CD4-positive, alpha-beta T cell treated with Interleukin-10 for 1 hour (primary cell): ENCODE measurements at places on chromosomes 16 and 17.

DNA sequence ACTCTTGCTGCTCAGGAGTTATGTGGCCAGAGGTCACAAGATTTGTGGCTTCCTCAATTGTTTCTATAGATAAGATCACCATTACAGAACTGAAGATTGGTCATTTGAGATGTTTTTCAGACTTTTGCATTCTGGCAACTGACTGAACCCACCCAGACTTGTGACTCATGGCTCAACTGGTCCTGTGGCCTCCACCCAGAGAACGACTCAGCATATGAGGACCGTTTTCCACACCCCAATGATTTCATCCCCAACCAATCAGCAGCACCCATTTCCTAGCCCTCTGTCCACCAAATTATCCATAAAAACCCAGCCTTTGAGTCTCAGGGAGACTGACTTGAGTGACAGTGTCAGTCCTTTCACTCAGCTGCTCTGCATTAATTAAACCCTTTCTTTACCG lies 143.2 kb upstream of the ASIC2 start:
- no peak for DNase-seq

DNA sequence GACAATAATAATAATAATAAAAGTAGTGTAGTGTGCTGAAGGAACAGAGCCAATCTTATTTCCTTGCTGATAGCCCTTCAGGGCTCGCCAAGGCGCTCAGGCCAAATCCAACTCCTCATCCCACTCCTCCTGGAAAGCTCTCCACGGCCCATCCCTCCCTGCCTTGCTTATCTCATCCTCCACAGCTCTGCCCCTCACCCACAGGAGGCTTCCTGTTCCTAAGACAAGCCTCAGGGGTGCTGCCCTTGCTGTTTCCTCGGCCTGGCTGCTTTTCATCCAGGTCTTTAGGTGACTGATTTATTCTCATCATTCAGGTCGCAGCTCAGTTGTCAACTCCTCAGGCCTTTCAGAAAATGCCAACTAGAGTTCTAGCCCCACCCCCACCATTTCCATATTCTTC lies 11.2 kb downstream of the GTF3C1 start:
- no peak for DNase-seq

DNA sequence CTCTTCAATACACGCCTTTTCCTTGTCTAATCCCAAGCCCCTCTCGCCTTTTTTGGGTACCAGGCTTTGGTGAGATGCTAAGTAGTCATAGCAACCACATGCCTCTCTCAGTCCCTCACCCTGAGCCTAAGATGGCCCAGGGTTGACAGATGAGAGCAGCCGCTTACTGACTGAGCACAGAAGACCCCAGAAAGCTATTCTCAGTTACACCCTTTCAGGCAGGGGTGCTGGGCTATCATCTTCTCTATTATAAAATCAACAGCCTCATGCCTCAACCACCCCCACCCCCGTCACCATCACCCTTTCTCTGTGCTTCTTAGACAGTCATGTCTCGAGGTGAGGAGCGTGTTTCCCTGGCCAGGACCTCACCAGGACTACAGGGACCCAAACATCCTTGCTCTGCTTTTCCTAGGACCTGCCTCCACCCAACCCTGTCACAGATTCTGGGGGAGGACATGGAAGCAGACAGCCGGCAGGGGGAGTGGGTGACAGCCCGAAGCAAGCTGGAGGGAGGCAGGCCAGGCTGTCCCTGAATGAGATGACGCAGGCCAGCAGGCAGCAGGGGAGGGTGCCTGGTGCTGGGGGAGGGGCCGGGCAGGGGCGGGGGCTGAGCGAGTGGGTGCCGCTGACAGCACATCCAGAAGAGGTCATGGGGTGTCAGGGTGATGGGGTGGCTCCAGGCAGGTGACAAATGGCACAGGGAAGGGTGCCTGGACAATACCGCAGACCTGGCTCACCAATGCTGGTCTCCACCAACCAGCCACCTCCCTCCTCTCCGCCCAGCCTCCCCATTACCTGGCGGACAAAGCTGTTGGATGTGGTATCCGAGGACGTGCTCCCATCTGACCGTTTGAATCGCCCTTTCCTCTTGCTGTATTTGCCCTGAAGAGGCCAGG lies 3.1 kb downstream of the CACNB1 start:
- DNase-seq: no peak

GRCh38 chr16:72554935-72555334 lies 383.0 kb upstream of the PMFBP1 start:
- no peak for DNase-seq

DNA sequence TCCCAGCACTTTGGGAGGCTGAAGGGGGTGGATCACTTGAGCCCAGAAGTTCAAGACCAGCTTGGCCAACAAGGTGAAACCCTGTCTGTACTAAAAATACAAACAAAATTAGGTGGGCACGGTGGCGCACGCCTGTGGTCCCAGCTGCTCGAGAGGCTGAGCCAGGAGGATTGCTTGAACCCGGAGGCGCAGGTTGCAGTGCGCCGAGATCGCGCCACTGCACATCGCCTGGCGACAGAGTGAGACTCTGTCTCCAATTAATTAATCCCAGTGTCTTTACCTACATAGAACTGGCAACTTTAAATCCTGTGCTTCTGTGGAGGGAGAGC lies 1.5 kb upstream of the ELOB start:
- DNase-seq: no peak

DNA sequence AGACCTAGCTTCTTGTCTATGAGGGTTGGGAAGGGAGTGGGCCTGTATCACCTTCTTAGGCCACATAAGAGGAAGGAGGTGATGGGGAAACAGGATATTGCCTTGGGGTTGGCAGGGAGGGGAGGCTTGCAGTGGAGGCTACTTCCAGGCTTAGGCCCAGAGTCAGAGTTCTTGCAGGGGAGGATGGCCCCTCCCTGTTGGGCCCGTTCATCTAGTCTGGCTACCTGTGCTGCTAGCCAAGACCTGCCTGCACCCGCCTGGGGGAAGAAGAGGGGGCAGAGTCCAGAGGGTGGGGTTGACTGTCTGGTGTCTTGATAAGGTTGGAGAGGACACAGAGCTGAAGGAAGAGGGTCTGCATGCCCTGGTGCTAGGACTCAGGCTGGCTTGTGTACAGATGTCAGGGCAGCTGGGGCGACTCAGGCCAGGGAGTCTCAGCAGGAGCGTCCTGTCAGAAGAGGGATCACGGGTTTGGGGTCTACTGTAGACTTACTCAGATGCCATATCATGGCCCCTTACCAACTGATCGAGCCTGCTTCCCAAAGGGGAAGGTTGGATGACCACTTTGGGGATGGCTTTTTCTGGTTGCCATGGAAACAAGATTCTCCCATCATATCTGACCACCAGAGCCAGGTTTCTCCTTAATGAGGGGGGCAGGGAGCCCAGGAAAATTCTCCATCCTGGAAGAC lies 5.3 kb downstream of the KDM6B start:
- DNase-seq: peak; percentile 27

- no peak for DNase-seq
Observed at GRCh38 chr16:1708768-1709180, 2.8 kb downstream of the MAPK8IP3 start.

- DNase-seq: no peak
Observed at GRCh38 chr17:57329380-57330214, 73.3 kb downstream of the MSI2 start.

DNA sequence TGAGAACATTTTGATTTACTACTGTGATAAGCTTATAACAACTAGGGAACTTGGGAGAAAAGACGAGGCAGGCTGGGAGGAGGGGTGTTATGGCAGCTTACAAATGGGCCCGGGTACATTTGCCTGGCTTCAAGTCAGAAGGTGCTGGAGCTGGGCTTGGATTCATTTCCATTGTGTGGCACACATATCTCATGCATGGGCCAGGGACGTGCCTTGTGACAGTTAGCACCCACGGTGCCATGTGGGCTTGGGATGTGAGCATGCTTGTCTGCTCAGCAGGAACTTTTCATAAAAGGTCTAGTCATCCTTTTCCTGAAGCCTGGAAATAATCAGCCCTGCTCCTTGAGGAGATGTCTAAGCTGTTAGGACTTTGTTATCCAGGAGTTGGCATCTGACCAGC lies 572.2 kb downstream of the CDH13 start:
- DNase-seq: no peak

GRCh38 chr17:48490451-48490892 lies 40.3 kb downstream of the HOXB1 start:
- DNase-seq: no peak

DNA sequence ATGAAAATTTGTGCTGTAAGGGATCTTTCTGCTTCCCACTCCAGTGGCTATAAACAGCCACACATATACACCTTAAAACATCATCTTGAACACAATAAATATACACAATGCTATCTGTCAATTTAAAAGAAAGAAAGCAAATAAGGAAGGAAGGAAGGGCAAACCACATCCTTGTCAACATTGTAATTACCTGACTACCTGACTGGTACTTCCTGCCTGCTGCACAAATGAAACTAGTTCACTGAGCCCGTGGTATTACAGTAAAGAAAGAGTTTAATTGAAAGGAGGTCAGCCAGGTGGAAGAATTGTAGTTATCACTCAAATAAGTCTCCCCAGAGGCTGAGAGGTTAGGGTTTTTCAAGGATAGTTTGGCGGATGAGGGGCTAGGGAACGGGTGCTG lies 344.4 kb upstream of the ASIC2 start:
- no peak for DNase-seq
